ENCODE measurements at places on chromosomes 7 and 10.

- no peak for DNase-seq
These were observed 35.9 kb downstream of the PPP2R2D start for GRCh38 chr10:131936736-131937135.

GRCh38 chr10:128180843-128181242, 54.6 kb upstream of the MKI67 start:
- DNase-seq = no peak

DNA sequence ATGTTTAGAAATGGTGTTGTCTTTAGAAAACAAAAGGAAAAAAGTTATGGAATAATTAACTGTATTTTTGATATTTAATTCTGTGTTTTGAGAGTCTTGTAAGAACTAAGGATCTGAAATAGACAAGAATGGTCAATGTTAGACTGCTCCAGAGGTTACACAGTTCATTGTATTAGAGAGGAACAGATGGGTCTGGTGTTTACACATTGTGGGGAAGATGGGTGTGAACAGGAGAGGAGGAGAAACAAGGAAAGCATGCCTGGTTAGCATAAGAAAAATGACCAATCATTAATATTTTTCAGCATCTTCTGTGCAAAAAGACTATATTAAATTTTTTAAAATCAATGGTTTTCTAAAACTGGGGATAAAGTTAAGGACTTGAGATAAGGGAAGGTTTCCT, 11.9 kb downstream of the MEOX2 start:
- no peak for DNase-seq

DNA sequence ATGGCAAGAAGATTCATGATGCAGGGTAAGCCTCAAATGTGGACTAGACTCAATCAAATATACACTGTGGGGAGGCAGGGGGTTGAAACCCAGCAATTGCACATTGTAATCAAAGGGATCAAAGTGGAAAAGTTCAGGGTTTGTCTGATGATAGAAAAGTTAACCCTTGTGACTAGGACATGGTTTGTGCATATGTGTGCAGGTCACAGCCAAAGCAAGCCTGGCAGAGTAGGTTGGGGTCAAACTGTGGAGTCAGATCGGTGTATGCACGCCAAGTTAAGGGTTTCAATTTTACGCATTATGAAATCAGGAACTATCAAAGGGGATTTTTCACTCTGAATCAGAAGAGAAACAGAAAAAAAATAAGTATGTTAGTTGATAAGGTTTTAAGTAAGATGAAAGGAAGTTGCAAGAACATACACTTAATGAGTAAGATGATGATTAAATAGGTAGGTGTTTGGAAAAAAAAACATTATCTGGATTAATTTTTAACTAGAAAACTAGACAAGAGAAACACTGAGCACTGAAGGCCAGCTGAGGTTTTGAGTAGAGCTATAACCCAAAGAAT, 188.3 kb downstream of the DGKB start:
- DNase-seq = no peak

GRCh38 chr7:23887660-23888059, 177.6 kb downstream of the STK31 start:
- no peak for DNase-seq

GRCh38 chr7:155665957-155666287, 21.5 kb downstream of the RBM33 start:
- no peak for DNase-seq

DNA sequence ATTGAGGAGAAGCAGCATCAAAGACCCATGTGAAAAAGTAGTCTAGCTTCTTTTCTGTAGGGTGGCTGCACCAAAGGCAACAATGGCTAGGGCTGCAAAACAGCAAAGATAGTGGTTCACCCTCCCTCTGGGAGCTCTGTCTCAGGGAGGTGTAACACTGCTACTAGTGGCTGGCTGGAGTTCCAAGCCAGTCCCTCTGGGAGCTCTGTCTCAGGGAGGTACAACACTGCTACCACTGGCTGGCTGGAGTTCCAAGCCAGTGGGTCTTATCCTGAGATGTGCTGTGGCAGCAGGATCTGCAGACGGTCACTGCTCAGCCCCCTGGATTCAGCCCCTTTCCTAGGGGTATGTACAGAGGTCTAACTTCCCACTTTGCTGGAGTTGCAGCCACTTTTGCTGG, 37.9 kb upstream of the TMEM140 start:
- no peak for DNase-seq

Data from NCI-H1930 (cell line).